Esophagus muscularis mucosa (tissue), 4 donors: ENCODE measurements at places on chromosomes 2 and 18.

- no peaks in the 10 kb centered on the region for H3K27me3 ChIP-seq
- no peaks in the 10 kb centered on the region for H3K4me1 ChIP-seq
- H3K36me3 ChIP-seq: no peaks in the 10 kb centered on the region
These were observed 39.9 kb downstream of the MYO3B start for GRCh38 chr2:170217778-170218251.

DNA sequence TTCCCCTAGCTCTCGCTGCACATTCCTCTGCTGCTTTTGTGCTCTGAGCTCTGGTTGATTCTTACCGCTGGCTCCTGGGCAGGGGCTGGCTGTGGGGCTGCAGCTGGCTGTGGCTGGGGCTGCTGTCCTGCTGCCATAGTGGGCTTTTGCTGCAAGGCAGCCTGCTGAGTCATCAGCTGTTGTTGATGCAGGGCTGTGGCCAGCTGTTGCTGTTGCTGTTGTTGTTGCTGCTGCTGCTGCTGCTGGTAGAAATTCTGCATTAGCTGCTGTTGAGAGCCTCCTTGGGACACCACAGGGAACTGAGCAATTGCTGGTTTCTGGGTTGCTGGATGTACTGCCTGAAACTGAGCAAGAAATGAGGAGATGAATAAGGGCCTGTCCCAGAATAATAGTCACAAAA lies 77.2 kb upstream of the NFU1 start:
- peaks cover 8% of the 10 kb centered on the region for H3K4me1 ChIP-seq
- H3K27ac ChIP-seq: no peak overlapping the region
- H3K36me3 ChIP-seq: peaks cover 24% of the 10 kb centered on the region
- H3K4me3 ChIP-seq: no peak overlapping the region
- no peak for DNase-seq

- no peak overlapping the region for H3K4me3 ChIP-seq
- H3K27me3 ChIP-seq: no peaks in the 10 kb centered on the region
- no peaks in the 10 kb centered on the region for H3K4me1 ChIP-seq
- no peaks in the 10 kb centered on the region for H3K36me3 ChIP-seq
- DNase-seq: no peak
- H3K27ac ChIP-seq: no peak overlapping the region
These were observed 22.9 kb upstream of the RAB10 start for GRCh38 chr2:26010943-26011342.

- no peaks in the 10 kb centered on the region for H3K27me3 ChIP-seq
- H3K4me1 ChIP-seq: peaks cover 22% of the 10 kb centered on the region
- H3K4me3 ChIP-seq: no peak overlapping the region
- peak; percentile 87 for DNase-seq
- no peak overlapping the region for H3K27ac ChIP-seq
- H3K36me3 ChIP-seq: no peaks in the 10 kb centered on the region
These were observed 147.8 kb upstream of the TWIST2 start for GRCh38 chr2:238700117-238700457.

GRCh38 chr18:73881396-73881917 lies 266.2 kb downstream of the FBXO15 start:
- no peak overlapping the region for H3K27ac ChIP-seq
- peak; percentile 42 for DNase-seq

- H3K27ac ChIP-seq: no peak overlapping the region
- peaks cover 11% of the 10 kb centered on the region for H3K4me1 ChIP-seq
- H3K36me3 ChIP-seq: no peaks in the 10 kb centered on the region
- H3K4me3 ChIP-seq: no peak overlapping the region
These were observed 399.0 kb upstream of the ID2 start for GRCh38 chr2:8282858-8283252.

DNA sequence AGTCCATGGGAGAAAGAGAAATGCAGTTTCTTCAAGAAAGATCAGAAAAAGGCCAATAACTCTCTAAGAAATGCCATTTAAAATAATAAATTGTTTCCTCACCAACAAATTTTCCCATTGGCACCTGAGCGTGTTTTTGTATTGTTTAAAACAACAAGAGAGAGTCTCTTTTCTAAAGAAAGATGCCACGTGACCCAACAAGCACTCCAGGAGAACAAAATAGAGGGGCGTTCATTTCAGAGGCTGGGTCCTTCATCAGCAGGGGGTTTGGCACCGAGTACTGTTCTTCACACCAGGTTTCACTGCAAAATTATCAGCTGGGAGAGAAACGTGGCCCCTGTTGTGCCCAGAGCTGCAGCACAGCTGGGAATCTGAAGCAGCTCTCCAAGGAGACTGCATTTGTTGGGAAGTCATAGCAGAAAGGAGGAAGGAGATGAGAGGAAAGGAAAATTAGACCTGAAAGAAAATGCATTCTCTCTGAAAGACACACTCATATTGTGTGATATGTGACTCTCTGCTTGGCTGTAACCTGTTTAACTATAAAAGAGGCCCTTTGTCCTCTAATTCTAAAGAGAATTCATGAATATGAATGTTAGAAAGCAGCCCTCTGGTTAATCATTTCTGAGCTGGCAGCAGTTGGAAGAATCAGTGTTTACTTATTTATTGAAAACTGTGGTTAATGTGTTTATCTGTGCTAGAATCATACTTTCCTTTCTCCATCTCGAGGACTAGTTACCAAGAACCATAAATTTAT lies 205.3 kb upstream of the CDH20 start:
- DNase-seq: no peak
- H3K27me3 ChIP-seq: no peaks in the 10 kb centered on the region
- no peaks in the 10 kb centered on the region for H3K4me1 ChIP-seq
- H3K27ac ChIP-seq: no peak overlapping the region
- no peak overlapping the region for H3K4me3 ChIP-seq
- H3K36me3 ChIP-seq: no peaks in the 10 kb centered on the region

GRCh38 chr2:206989311-206989710 lies 50.0 kb downstream of the CPO start:
- no peaks in the 10 kb centered on the region for H3K4me1 ChIP-seq
- no peaks in the 10 kb centered on the region for H3K27me3 ChIP-seq
- no peak overlapping the region for H3K4me3 ChIP-seq
- H3K36me3 ChIP-seq: no peaks in the 10 kb centered on the region
- H3K27ac ChIP-seq: no peak overlapping the region

- H3K36me3 ChIP-seq: no peaks in the 10 kb centered on the region
- no peaks in the 10 kb centered on the region for H3K27me3 ChIP-seq
- DNase-seq: no peak
- H3K4me3 ChIP-seq: no peak overlapping the region
These were observed 15.4 kb downstream of the TMEM163 start for GRCh38 chr2:134703426-134703825.

GRCh38 chr2:80311304-80311703 lies 6.8 kb upstream of the LRRTM1 start:
- H3K4me3 ChIP-seq: no peak overlapping the region
- H3K27ac ChIP-seq: no peak overlapping the region
- no peak for DNase-seq
- H3K4me1 ChIP-seq: no peaks in the 10 kb centered on the region
- H3K27me3 ChIP-seq: no peaks in the 10 kb centered on the region

GRCh38 chr2:159211447-159212396 lies 74.8 kb downstream of the WDSUB1 start:
- no peak overlapping the region for H3K27ac ChIP-seq
- no peak for DNase-seq
- H3K27me3 ChIP-seq: no peaks in the 10 kb centered on the region
- H3K36me3 ChIP-seq: peaks cover 8% of the 10 kb centered on the region
- H3K4me1 ChIP-seq: peaks cover 5% of the 10 kb centered on the region

DNA sequence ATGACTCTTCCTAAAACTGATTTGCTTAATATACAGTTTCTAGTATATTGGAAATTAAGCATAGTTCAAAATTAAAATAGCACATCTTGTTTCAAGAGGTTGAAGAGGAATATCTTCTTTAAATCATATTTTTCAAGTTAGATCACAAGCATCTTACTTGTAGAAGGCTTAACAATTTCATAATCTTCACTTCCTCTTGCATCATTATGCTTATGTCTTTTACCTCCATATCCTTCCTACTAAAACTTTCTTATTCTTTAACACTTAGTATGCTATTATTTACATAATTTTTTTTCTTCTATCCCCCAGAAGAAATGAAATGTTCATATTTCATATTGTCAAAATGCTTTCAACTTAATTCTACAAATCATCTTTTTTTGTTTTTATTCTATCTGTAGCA lies 1354.9 kb upstream of the TMEFF2 start:
- H3K4me1 ChIP-seq: no peaks in the 10 kb centered on the region
- H3K36me3 ChIP-seq: no peaks in the 10 kb centered on the region
- H3K4me3 ChIP-seq: no peak overlapping the region
- no peaks in the 10 kb centered on the region for H3K27me3 ChIP-seq
- no peak overlapping the region for H3K27ac ChIP-seq
- no peak for DNase-seq

DNA sequence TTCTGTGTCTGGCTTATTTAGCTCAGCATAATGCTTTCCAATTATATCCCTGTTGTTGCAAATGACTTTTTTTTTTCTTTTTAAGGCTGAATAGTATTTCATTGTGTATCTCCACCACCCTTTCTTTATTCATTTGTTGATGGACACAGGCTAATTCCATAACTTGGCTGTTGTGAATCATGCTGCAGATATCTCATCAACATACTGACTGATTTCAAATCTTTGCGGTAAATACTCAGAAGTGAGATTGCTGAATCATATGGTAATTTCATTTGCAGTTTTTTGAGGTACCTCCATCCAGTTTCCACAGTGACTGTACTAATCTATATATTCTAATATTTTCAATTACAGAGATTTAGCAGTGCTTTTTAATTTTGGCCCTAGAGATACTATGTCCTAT lies 266.2 kb downstream of the TMX3 start:
- H3K27ac ChIP-seq: no peak overlapping the region
- no peaks in the 10 kb centered on the region for H3K4me1 ChIP-seq
- no peak overlapping the region for H3K4me3 ChIP-seq
- H3K27me3 ChIP-seq: no peaks in the 10 kb centered on the region

- no peak overlapping the region for H3K4me3 ChIP-seq
- no peak overlapping the region for H3K27ac ChIP-seq
- DNase-seq: peak; percentile 64
- no peaks in the 10 kb centered on the region for H3K36me3 ChIP-seq
These were observed 160.1 kb downstream of the IRS1 start for GRCh38 chr2:226639550-226639949.

DNA sequence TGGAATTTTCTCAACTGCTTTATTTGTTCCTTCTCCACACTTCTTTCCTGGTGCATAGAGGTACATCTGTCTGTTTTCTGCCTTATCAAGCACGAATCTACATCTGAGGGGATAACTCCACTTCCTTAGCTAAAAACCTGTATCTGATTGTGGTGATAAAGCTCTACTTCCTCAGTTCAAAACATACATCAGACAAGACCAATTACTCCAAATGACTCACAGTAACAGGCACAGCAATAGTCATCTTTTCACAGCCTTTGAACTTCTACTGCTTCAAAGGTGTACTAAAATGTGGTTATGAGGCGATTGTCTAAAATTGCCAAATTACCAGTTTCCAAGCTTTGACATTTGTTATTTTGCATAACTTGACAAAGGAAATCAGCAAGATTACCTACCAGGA lies 803.6 kb upstream of the ZEB2 start:
- H3K27me3 ChIP-seq: no peaks in the 10 kb centered on the region
- H3K27ac ChIP-seq: no peak overlapping the region
- H3K36me3 ChIP-seq: no peaks in the 10 kb centered on the region
- H3K4me3 ChIP-seq: no peak overlapping the region
- DNase-seq: no peak

DNA sequence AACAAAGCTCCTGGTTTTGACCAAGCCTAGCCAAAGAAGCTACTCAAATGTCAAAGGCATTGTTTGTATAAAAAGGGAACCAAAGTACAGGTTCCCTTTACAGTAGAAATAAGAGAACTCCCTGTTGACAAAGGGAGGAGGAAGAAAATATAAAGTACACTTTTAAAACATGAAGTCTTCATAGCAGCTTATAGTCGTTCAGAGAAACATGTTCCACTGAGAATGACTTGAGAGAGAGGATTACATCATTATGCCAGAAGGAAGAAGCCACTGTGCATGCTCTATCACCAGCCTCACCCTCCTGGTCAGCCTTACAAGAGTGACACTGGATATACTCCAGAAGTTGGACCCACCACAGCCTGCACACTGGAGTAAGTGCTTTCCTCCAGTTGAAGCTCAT lies 2.5 kb upstream of the DHRS9 start:
- H3K27me3 ChIP-seq: no peaks in the 10 kb centered on the region
- DNase-seq: no peak
- no peaks in the 10 kb centered on the region for H3K4me1 ChIP-seq
- H3K27ac ChIP-seq: no peak overlapping the region

- no peaks in the 10 kb centered on the region for H3K4me1 ChIP-seq
- H3K4me3 ChIP-seq: no peak overlapping the region
- H3K27ac ChIP-seq: no peak overlapping the region
- no peak for DNase-seq
These were observed 93.5 kb downstream of the VWA3B start for GRCh38 chr2:98180456-98180855.

DNA sequence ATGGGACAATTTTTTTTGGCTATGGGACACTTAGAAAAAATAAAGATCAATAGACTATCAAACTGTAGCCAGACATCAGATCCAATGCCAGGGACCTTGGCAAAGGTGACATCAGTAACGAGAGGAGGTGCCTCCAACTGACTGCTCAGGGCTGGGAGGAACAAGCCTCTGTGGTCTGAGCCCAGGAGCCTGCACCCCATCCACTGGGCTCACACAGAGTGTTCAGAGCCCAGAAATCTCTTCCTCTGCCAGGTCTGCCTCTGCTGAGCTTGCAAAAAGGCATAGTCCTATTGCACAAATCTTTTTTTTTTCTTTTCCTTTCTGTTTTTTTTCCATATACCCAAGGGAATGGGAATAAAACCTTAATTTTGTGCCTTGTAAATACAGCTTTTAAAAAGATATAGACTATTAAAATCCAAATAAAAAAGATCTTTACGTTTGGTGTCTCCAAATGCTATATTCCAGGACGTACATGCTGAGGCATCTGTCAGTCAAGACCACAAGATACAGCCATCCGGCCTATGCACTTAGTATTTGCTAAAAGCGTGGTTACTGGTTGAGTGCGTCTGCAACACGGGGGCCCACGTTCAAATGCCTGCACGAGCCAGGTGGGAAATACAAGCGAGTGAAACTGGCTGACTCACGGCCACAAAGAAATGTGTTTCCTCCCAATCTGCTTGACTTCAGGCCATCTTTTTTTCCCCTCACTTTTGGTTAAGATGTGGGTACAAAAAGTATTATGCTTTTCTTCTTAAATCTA lies 7.8 kb upstream of the ARHGAP25 start:
- H3K4me1 ChIP-seq: no peaks in the 10 kb centered on the region
- no peak overlapping the region for H3K4me3 ChIP-seq
- H3K36me3 ChIP-seq: no peaks in the 10 kb centered on the region
- no peaks in the 10 kb centered on the region for H3K27me3 ChIP-seq
- H3K27ac ChIP-seq: no peak overlapping the region

DNA sequence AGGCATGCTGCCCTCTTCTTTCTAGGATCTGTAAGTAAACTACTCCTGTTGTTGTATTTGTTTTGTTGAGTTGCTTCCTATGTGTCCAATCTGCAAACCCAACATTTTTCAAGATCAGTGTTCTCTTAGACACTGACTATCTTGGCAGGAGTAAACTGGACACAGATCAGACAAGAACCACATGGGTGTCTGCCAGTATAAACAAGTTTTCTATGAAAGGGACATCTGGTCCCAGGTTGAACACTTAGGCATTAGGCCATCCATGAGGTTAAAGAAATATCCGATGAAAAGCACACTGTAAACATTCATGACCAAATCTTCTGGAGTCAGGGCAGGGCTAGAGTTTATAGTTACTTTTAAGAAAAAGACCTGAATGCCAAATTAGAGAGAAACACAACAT lies 441.8 kb downstream of the NYAP2 start:
- no peak overlapping the region for H3K27ac ChIP-seq
- DNase-seq: no peak
- no peaks in the 10 kb centered on the region for H3K36me3 ChIP-seq
- H3K27me3 ChIP-seq: no peaks in the 10 kb centered on the region
- H3K4me3 ChIP-seq: no peak overlapping the region
